ENCODE measurements at places on chromosomes 16 and 17.

DNA sequence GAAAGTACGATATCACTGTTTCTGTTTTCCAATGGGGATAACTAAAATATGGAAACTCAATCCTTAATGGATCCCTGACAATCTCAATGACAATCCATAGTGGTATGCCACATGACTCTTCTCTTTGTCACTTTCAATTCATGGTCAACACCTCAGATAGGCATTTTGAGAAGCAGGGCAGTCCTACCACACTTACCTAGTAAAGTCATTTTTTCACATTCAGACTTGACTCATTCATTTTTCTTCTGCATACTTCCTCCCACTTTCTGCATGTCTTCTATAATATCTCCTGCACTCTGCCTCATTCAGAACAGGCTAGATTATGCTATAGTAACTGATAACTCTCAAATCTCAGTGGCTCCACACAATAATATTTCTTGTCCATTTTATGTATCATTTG lies 117.5 kb downstream of the FTO start:
- DNase-seq = peak; percentile 11

GRCh38 chr16:70475054-70475871 lies 20.9 kb downstream of the FCSK start:
- no peak for DNase-seq

DNA sequence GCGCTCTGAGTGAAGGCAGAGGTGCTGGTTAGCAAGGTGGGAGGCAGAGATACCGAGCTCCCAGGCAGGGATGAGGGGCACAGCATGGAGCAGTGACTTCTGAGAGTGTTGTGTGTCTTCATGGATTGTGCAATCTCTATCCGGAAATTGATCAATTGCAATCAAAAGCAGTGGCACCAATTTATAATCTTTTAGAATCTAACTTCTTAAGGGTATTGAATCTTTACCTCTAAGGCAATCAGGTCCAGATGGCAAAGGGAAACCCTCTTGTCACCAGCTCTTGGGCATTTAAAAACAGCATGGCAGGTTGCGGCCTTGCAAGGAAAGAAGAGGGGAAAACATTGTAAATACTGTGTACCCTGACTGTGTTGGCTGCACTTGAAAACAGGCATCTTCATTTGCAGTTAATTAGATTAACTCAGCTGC lies 58.0 kb upstream of the MRTFB start:
- DNase-seq = no peak

DNA sequence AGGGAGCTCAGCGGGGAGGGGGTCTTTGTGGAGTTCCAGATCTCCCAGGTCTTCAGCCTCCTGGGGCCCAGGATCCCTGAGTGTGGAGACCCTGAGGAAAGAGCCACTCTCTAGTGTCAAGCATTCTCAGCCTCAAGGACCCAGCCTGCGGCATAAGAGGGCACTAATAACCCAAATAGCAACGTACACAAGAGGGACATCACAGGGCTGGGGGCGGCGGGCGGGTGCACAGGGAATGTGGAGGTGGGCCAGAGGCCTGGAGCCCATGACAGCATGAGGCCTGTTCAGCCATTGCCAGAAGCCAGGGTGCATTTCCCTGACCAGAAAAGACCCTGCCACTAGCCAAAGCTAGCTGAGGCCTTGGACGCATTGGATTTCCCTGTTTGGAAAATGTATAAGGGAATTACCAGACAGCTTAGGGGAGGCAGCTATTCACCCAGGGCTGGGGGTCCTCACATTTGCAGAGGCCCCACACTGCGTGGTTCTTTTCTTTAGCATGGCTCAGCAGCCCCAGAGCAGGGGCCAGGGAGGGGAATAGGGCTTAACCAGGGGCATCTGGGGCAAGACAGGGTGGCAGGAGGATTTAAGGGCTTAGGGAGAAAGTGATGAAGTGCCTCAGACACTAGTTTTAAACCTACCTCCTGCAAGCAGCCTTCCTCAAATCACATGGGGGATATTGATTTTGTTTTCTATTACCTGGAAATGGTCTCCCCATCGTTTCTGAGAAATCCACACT lies 13.5 kb upstream of the ALOX15B start:
- DNase-seq = no peak

GRCh38 chr17:42598905-42599304 lies 10.3 kb downstream of the RETREG3 start:
- DNase-seq = no peak

DNA sequence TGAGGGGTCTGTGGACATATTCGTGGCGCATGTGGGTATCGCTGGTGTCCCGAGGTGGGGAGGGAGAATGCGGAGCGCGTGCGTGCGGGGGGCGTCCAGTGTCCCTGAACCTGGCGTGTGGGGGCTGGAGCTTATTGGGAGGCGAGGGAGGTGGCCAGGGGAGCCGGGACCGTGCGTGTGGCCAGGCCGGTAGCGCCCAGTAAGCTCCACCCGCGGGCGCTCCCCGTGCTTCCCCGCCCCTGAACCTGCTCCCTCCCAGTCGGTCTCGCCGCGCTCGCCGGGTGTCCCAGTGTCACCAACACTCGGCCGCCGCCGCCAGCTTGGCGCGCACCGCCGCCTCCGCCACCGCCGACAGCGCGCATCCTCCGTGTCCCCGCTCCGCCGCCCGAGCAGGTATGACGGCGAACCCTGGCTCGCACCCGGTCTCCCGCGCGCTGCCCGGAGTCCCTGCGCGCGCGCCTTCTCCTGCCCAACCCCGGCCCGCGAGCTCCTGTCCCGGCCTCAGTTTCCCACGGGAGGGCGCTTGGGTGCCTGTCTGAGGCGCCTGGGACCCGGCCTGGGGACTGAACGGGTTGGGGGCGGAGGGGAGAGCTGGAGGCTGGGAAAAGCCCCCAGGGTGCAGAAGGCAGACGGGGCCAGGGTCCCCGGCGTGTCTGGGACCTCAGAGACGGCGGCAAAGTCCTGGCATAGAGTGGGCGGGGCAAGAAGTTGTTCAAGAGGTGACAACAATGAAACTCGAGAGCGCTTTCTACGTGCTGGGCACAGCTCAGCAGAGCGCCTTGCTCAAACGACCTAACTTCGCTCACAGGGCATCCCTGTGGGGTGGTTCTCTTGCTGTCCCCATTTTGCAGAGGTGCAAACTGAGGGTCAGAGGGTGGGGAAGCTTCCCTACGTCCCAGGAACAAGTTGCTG lies at the start of gene SCNN1B:
Gene SCNN1B, plus strand, starts transcription at position 258 of the 912 bp plus-strand sequence. CDS start 46,298 bp downstream, outside the sequence.
- DNase-seq = no peak

DNA sequence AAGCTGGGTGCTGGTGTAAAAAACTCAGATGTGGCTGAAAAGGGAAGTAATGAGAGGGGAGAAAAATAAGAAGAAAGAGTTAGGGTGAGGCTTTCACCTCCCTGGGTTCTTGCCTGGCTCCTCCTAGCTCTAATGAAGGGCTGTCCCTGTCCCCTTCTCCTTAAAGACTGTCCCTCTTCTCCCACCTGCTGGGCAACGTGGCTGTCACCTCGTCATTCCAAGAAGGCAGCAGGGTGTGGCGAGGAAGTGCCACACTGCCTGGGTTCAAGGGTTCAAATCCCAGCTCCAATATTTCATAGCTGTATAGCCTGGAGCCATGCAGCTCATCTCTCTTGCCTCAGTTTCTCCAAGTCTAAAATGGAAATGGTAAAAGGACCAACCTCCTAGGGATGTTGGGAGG lies 122.5 kb upstream of the CACNG5 start:
- DNase-seq = no peak

DNA sequence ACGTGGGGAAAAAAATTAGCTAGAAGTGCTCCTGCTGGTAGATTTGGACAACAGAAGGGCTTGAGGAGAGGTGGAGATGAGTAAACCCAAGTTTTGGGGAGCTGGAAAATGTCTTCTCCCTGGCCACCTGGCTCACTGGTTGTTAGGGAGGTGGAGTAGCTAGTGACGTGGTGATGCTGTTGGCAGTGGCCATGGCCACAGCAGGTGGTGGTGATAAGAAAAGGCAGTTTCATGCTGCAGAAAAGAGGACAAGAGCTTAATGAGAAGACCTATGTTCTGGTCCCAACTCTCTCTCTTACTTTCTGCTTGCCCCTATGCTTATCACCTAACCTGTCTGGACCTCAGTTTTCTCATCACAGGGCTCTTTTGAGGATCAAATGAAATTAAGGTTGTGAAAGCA lies 223.5 kb upstream of the N4BP1 start:
- DNase-seq = no peak

GRCh38 chr17:31508288-31509094 lies 117.0 kb downstream of the RAB11FIP4 start:
- DNase-seq = no peak

DNA sequence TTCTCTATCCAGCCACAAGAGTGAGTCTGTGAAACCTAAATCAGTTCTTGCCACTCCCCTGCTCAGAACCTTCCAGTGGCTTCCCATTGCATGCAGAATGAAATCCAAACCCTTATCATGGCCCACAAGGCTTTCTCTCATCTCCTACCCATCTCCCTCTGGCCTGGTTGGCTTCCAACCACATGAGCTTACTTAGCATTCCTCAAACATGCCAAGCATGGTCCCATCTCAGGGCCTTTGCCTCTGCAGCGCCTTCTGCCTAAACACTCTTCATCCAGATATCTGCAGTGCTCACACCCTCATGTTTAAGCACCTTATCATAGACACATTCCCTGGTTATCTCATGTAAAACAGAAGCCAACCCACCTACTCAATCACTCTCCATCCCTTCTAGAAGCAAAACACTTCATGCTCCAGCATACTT lies 15.5 kb downstream of the TK2 start:
- no peak for DNase-seq

GRCh38 chr16:64900517-64900916 lies 221.3 kb downstream of the CDH11 start:
- no peak for DNase-seq

- peak; percentile 47 for DNase-seq
Measured at GRCh38 chr16:56848029-56848936, 16.7 kb upstream of the SLC12A3 start.

DNA sequence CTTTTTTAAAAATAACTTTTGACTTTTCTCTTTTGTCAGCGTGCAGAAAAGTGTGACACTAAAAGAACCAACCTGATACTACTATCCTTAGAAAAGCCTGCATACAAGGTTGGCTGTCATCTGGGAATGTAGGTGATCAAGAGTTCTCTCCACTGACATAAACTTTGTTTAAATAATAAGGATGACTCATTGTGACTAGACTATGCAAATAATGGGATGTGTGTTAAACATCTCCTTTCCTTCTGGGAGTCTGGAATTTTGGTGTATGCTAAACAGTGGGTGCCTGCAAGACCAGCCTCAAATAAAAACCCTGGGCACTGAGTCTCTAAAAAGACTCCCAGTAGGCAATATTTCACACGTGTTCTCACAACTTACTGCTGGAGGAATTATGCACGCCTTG lies 373.4 kb downstream of the CNTNAP4 start:
- no peak for DNase-seq

DNA sequence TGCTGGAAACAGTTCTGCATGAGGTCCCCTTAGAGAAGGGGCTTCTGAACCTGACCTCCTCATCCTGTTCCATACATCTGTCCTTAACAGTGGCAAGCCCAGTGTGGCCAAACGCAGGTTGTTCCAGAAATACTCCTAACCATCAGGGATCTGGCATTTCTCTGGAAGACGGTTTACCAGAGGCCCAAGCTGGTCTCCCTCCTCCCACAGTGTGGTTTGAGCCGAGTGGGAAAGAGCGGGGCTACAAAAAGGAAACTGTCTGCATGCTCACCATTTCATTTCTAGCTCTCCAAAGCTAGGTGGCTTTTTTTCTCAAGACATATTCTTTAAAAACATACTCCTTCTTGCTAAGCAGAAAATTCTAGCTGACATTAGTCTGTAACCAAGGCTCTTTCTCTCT lies 6.0 kb downstream of the MXRA7 start:
- no peak for DNase-seq

GRCh38 chr17:74950207-74950606 lies 14.5 kb downstream of the OTOP3 start:
- no peak for DNase-seq

DNA sequence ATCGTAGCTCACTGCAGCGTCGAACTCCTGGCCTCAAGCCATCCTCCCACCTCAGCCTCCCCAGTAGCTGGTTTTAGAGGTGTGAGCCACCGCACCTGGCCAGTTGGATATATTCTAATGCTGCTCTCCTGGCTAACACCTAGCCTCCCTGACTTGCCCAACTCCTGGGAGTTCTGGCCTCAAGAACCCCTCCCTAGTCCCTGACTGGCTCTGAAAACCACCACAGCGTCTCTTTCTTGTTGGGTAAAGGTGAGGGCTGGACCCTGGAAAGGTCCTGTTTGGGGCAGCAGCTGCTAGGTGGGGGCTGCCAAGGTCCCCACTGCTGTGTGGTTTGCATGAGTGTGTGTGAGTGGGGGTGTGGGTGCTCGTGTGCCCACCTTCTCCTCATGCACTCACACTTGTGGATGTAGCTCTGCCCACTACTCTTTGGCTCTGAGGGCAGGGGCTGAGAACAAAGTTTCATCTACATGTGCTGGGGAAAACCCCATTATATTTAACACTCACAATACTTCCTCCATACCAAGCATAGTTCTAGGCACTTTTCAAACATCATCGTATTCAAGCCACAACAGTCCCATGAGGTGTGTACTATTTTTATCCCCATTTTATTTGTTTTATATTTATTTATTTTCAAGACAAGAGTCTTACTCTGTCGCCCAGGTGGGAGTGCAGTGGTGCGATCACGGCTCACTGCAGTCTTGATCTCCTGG lies 7.1 kb upstream of the SPNS3 start:
- no peak for DNase-seq

All from H54 (cell line).